NCI-H1092 treated with DMSO at 0.1 percent for 48 hours (cell line): ENCODE measurements at places on chromosomes 11 and 22.

- DNase-seq: peak; percentile 54
Observed at GRCh38 chr11:40306938-40307548, 1152.4 kb downstream of the LRRC4C start.

DNA sequence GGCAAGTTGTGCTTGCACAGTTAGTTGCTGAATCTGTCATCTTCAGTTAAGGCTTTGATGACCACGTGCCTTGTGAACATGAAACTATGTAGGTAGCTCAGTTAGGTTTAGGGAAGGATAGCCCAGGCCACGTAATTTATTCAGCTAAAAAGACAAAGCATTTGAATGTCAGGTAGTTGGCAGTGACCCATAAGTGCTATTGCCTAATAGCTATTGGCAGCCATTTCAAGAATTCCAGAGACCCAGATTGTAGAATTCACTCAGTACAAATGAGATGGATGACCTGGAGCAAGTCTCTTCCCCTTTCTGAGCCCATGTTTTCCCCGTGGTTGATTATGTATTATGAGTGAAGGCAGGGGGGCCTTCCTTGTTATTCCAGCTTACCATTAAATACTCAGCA is 265.3 kb upstream of the ANO5 start:
- DNase-seq: no peak

- DNase-seq: no peak
Observed at GRCh38 chr11:303363-303762, 4.0 kb upstream of the IFITM5 start.

GRCh38 chr11:59247531-59248227 is 35.0 kb upstream of the MPEG1 start:
- DNase-seq: no peak

DNA sequence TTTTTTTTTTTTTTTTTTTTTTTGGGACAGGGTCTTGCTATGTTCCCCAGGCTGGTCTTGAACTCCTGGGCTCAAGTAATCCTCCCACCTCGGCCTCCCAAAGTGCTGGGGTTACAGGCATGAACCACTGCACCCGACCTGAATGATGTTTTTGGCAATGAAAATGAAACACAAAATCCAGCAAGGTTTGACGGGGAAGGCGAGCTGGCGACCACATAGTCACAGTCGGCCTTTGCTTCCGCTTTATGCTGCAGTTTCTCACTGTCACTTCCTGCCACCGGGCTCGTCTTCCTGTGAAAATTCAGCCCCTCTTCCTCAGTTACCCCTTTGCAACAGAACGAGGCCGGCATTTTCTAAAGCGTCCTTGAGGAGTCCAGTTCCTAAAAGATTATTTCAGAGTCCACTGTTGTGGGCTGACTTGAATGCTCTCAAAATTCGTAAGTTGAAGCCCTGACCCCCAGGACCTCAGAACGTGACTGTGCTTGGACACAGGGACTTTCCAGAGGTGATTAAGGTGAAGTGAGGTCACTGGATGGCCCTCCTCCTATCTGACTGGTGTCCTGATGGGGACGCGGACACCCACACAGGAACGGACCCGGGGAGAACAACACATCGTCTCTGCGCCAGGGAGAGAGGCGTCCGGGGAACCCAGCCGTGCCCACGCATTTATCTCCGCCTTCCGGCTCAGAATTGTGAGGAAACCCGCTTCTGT is 2.9 kb upstream of the BID start:
- no peak for DNase-seq

DNA sequence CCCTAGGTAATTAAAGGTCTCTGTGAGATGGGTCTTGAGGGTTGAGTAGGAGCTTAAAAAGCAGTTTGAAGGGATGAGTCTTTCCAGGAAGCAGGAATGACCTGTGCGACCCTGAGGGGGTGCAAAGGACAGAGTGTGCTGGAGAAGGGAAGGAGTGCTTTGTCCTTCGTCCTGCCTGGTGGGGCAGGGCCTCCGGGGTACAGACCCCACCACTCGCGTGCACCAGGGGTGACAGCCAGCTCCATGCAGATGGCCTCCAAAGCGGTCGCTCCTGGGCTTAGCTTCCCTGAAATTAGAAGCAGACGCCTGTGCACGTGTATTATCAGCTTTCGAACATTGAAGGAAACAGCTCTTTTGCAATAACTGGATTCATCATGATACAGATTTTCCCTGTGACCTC is 959.8 kb downstream of the BRD1 start:
- DNase-seq: no peak

DNA sequence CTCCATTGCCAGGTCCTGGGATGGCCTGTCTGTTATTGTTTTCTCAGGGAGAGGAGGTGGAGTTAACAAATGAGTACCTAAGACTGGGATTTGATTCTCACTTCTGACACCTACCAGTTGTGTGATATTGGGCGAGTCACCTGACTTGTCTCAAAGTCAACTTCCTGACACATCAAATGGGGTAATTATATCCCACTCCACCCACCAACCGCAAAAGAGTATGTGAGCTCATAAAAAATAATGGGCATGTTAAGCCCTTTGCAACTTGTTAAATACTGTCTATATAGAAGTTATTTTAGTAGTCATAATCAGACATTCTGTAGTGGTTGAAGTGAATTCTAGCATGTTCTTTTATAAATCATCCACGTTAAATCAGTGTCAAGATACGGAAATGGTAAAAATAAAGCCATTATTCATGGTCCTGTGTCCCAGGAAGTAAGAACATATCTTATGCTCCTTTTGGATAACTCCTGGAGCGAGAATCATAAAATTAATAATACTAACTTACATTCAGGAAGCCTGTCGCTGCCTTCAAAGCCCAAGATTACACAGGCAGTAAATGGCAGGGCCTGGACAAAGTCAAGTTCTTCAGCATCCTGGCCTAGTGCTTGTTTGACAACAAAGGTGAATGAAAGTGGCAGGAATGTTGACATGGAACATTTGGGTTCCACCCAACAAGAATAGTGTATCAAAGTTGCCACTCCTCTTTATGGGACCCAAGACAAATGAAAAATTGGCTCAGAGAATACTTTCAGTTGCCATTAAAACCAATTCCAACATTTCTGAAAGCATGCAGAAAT is 54.3 kb downstream of the SYTL2 start:
- DNase-seq: no peak

DNA sequence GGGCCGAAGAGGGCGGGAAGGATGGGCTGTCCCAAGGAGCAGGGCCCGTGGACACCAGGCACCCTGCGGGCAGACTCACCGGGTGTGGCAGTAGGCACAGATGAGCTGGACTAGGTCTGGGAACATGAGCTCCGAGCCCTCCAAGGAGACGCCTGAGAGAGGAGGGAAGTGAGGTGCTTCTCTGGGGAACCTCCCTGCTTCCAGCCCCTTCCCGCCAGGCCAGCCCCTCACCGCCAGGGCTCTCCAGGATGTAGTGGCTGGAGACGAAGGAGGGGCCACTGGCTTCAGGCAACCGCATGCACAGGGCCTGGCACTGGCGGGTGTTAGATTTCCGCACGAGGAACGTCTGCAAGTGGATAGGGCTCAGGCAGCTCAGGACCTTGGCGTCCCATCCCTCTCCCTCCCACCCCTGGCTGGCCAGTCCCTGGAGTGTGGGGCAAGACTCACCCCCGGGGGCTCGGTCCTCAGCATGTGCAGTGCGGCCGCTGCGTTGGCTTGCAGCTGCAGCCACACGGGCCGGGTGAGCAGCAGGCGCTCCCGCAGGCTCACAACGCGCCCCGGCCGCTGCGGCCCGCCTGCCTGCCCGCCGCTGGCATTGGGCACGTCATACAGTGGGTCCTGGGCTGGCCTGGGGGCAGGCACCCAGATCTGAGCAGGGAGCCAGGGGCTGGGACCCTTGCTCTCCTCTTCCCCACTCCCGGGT is 552 bp downstream of the RIN1 start:
- DNase-seq: no peak

GRCh38 chr11:110896358-110896757 is 184.1 kb upstream of the ARHGAP20 start:
- no peak for DNase-seq

DNA sequence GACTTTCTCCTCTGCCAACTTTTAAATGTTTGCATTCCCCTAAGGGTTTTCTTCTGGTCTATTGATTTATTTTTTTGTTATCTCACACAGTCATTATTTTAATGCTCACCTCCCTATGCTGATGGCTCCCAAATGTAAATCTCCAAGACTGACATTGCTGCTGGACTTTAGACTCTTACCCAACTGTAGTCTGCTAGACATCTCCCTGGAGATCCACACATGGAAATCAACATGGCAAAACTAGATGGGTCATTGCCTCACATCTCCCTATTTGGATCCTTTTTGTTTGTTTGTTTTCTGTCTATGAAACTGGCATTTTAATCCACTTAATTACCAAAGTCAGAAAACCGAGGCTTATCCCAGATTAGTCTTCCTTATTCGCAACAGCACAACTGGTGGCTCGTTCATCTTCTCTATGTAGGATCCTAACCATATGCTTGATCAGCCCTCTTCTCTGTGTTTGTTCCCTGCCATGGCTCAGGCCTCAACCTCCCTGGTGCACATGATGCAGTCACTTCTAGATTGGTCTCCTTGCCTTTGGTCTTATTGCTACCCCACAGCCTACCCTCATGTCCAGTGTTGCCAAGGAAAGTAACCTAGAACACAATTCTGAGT is 37.3 kb downstream of the SC5D start:
- no peak for DNase-seq

- no peak for DNase-seq
Observed at GRCh38 chr11:11500744-11501487, 120.9 kb downstream of the GALNT18 start.

- DNase-seq: no peak
Observed at GRCh38 chr22:29105468-29105867, 32.6 kb downstream of the KREMEN1 start.
